ENCODE measurements at places on chromosomes 5 and 9.
A peak's percentile ranks its signal among the peaks of the same experiment; 100 is the strongest.

DNA sequence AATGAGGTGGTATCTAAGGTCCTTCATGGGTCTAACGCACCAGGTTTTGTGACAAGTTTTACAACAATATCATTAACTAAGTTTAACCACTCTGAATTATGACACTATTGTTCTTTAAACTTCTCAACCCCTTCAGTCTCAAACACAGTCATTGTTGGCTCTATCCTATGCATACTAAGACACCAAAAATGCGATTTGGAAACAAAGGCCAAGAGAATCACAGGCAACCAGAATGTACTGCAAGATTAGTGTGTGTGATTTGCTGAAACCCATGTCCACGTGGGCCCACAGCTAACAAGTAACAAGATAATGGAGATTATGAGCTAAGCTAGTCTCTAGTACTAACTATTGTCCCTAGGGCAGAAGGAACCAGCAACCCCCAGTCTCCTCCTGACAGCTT lies 142.2 kb upstream of the RANBP3L start:
- DNase-seq, result peak; percentile 64

GRCh38 chr9:70760228-70760627 lies 345.8 kb upstream of the KLF9 start:
- DNase-seq, result no peak

- no peak for DNase-seq
These were observed 93.2 kb downstream of the EQTN start for GRCh38 chr9:27203783-27204182.

DNA sequence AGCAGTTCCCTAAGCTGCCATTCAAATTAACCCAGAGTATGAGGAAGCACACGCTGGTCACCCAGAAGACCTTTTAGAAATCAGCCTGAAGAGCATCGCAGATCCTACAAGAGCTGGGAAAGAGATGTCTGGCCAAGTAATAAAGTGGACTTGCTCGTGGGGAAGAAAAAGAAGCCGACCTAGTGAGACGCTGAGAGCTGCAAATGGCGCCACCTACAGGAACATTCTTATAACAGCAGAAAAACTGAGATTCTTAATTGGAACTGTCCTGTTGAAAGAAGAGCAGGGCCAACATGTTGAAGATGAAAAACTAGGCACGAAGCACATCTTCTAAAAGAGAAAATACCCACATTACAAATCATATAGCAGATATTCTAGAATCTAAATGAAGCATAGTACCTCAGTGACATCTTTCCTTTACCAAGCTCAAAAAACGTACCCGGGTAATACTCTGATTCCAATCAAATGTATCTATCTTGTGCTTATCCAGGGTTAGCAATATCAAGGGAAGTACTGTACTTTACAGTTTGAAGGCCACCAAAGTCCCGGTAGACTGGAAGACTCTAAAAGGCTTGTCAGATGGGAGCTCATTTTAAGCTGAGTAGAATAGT lies 3.9 kb upstream of the GNAQ start:
- DNase-seq, result peak; percentile 93

DNA sequence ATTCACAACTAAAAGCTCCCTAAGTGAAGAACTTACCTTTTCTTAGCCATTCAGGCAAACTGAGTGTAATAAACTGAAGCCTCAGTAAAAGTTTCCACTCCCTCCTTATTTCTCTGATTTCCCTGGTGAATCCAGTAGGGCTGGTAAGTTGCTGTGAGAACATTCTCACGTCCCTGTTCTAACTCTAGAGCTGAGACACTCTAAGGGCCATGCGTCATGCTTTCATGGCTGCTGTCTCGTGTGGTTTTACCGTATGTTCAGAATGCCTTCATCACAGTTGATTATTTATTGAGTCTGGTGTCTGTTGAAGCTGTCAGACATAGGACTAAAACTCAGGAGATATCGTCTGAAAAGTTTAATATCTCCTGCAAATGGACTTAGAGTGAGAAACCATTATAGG lies 1.3 kb downstream of the OR2S2 start:
- DNase-seq, result no peak

DNA sequence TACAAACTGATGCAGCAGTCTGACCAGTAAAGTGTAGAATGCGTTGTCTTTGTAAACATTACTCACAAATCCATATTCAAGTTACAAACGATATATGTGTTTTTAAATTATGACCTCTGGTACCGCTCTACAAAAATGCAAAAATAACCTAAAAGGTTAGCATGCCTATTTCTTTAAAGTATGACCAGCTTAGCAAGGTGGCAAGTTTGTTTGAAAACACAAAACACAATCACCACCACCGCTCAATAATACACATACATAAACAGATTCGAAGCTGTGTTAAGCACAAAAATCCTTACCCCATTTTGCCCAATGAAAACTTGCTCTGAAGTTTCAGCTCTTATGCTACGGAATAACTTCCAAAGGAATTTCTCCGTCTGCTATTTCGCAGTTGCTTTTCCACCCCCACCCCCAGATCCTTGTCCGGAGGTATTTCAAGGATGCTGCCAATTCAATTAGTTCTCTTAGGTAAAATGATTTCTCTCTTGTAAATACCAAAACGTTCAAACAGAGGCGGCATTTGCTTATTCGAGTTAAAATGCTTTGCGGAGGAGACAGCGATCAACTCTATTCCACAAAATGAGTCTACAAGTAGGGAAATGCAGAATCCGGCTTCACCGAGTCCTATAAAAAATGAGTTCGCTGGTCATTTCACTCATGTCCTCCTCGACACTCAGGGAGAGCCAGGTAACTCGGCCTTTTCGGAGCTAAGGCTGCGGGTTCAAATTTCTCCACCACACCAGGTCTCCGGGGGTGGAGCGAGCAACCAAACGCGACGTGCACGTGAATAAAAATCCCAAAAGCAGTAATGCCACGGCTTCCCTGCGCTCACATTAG lies 1.2 kb downstream of the HOMER1 start:
- DNase-seq, result peak; percentile 35

GRCh38 chr5:27906481-27906880 lies 868.1 kb upstream of the CDH9 start:
- DNase-seq, result no peak

- DNase-seq, result no peak
These were observed 84.0 kb upstream of the ARAP3 start for GRCh38 chr5:141765896-141766551.

- no peak for DNase-seq
These were observed 70.7 kb downstream of the CETN3 start for GRCh38 chr5:90338712-90339372.

GRCh38 chr5:177096162-177097015 lies 9.7 kb downstream of the FGFR4 start:
- DNase-seq, result no peak

DNA sequence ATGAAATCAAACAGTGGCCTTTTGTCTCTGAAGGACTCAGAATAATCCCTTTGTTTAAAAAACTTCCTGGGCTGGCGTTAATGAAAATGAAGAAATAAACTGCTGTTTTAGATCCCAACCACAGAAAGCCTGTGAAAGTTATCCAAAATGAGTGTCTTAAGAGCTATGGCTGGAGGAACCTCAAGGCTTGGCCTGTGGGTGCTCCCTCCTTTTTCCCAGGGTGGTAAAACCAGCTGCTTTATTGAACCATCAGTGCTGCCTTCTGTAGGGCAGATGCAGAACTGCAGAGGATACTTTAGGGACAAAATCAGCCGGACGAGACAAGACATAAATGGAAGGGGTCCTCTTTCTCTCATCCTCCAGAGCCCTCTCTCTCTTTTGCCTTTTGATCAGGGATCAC lies 100.9 kb downstream of the SMARCA2 start:
- no peak for DNase-seq
